Gastrocnemius medialis (tissue), 4 donors: ENCODE measurements at places on chromosomes 7 and 10. TPM values are rescaled to one million over a fixed set of nuclear protein-coding genes. Genes with fewer than 3 reads are reported as not detected.

Gene PAPSS2
- 2.7 TPM for total RNA-seq

Gene VPS50
- 52.2 TPM for total RNA-seq

Gene ARID5B
- total RNA-seq = 156 TPM

GRCh38 chr10:118635674-118636402 lies 40.4 kb upstream of the PRLHR start:
- H3K36me3 ChIP-seq = no peaks in the 10 kb centered on the region
- H3K27me3 ChIP-seq = no peaks in the 10 kb centered on the region
- H3K4me3 ChIP-seq = no peak overlapping the region
- no peak for DNase-seq

GRCh38 chr7:78130446-78131215 lies 332.1 kb downstream of the PHTF2 start:
- no peaks in the 10 kb centered on the region for H3K27me3 ChIP-seq
- H3K36me3 ChIP-seq = no peaks in the 10 kb centered on the region
- no peak overlapping the region for H3K27ac ChIP-seq
- no peak overlapping the region for H3K4me3 ChIP-seq
